Right renal pelvis (tissue), 4 donors: ENCODE measurements at places on chromosomes 1 and 21. TPM values are rescaled to one million over a fixed set of nuclear protein-coding genes. Genes with fewer than 3 reads are reported as not detected.

GRCh38 chr21:33071770-33072306 lies 1.9 kb downstream of the OLIG1 start:
- no peak for DNase-seq

- no peak for DNase-seq
Measured at GRCh38 chr1:192002063-192002462, 156.2 kb upstream of the RGS18 start.

DNA sequence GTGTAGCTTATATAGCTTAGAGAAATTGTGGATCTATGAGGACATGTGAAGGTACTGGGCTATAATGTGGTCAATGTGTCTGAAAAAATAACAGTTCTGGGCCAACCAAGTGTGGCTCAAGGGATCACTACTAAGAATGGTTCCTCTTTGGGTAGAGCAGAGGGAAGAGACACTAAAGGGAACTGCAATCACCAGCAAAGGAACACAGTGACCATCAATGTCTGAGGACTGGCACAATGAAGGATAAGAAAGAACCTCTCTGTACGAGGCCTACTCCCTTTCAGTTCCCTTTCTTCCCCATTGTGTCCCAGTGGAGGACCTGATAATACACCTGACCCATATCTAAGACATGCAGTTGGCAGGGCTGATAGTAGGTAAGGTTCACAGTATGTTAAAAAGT lies 89.9 kb upstream of the JAK1 start:
- no peak for DNase-seq

The ROR1 gene
- 38.2 TPM for polyA plus RNA-seq

GRCh38 chr1:31373897-31374486 lies 1.1 kb upstream of the FABP3 start:
- DNase-seq, result no peak
